ENCODE measurements at places on chromosomes 16 and 17. TPM values are rescaled to one million over a fixed set of nuclear protein-coding genes. Genes with fewer than 3 reads are reported as not detected.

The RHBDL1 gene
- 0.72 TPM for total RNA-seq

The PTGES3L gene
- total RNA-seq: 2.2 TPM

The CHST4 gene
- under 0.01 TPM for total RNA-seq

The SRCIN1 gene
- total RNA-seq: not detected

The KSR1 gene
- total RNA-seq: 8.9 TPM

The PRAC2 gene
- not detected for total RNA-seq

The CDH11 gene
- total RNA-seq: 601 TPM

The CDC6 gene
- 27.8 TPM for total RNA-seq

The GAS2L2 gene
- not detected for total RNA-seq

The RAP1GAP2 gene
- 5.7 TPM for total RNA-seq

The KRT24 gene
- not detected for total RNA-seq
